ENCODE measurements at places on chromosomes 5 and 9.

- no peak for DNase-seq
Measured at GRCh38 chr9:114496011-114496410, 9.3 kb downstream of the WHRN start.

DNA sequence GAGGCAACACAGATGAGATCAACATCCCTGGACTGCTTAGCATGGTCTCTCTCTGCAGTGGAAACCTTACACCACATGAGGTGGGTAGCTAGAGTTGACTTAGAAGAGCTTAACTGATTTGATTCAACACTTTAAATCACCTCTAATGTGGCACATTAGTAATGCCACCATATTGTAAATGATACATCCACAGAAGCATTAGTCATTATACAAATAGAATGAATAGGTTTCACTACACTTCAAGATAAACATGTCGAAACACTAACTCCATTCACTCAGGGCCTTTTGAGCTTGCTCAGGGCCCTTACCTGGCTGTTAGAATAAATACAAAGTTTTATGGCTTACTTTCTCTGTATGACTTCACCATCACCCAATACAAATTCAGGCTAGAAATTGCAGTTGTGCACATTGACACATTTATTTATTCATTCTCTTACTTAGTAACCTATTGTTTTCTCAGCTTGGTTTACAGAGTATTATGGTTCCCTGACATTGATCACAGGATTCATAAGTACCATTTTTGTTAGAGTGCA lies 9.3 kb upstream of the SMAD5 start:
- DNase-seq = no peak

DNA sequence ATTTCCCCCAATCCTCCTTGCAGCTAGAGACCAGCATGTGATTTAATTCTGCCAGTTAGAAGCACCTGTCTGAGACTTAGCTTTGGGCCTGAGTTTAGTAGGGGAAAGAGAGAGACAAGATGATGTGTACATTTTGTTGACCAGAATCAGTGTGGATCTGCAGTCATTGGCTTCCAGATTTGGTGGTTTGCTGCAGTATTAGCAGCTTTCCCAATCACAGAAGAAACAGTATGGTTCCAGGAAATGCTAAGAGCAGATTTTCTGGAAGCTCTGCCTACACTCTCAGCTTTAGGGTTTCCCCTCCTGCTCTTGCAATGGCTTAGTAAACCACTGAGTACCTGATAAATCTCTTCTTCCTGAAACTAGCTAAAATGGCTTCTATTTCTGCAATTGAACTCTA lies 48.8 kb upstream of the FREM1 start:
- no peak for DNase-seq

DNA sequence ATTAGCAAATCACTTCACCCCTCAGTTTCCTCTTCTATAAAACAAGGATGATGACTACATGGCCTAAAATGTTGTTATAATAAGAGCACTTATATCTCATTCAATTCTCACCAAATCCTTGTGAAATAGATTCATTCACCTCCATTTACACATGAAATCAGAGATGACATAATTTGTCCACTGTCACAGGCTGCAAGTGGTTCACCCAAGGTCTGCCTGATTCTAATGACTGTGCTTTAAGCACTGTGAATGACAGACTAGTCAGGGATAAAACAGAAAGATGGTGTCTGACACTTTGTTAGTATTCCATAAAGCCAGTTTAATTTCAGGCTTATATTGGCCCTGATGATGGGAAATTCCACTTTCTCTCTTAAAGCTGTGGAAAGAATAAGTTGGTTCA lies 209.5 kb downstream of the MAPKAP1 start:
- no peak for DNase-seq
